Urinary bladder (tissue), 4 donors: ENCODE measurements at places on chromosomes 5 and 9. TPM values are rescaled to one million over a fixed set of nuclear protein-coding genes. Genes with fewer than 3 reads are reported as not detected.

- no peak for DNase-seq
These were observed 5.3 kb upstream of the UBLCP1 start for GRCh38 chr5:159257629-159258283.

ALDH1A1 gene
- polyA plus RNA-seq: 33.2 TPM

SPAG8 gene
- polyA plus RNA-seq: 1.9 TPM

DNA sequence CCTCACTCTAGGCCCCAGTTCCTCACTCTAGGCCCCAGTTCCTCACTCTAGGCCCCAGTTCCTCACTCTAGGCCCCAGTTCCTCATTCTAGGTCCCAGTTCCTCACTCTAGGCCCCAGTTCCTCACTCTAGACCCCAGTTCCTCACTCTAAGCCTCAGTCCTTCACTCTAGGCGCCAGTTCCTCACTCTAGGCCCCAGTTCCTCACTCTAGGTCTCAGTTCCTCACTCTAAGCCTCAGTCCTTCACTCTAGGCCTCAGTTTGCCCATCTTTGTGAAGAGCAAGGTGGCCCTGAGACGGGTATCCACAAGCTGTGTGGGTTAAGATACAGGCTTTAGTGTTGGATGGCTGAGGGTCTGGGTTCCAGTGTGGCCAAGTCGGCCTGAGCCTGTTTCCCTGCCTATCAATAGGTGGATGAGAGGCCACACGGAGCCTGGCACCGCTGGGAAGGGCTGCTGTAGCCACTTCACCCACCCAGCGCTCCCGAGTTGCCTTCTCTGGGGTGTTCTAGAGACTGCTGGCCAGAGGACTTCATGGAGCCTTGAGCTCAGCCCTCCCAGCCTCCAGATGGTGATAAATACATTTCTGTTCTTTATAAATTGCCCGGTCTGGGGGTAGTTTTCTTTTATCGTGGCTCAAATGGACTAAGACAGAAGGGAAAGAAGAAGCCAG lies 150.2 kb downstream of the RXRA start:
- DNase-seq: no peak

GRCh38 chr5:150604010-150604409 lies 36.5 kb upstream of the SYNPO start:
- no peak for DNase-seq

DNA sequence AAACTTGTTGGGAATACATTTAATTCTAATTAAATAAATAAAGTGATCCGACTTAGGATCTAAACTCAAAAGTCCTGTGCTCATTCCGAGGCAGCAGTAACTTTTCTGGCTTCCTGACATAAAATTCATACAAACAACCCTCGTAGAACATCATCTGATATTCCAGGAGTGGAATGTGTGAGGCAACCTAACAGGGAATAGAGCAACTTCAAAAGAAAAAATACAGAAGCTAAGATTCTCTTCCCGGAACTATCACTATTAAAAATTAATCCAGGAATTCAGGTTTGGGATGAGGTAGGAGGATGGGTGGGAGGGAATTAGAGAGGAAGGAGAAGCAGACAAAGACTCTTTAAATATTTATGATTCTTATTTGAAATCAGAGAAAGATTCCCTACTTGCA lies 32.9 kb upstream of the TRIO start:
- no peak for DNase-seq

DNA sequence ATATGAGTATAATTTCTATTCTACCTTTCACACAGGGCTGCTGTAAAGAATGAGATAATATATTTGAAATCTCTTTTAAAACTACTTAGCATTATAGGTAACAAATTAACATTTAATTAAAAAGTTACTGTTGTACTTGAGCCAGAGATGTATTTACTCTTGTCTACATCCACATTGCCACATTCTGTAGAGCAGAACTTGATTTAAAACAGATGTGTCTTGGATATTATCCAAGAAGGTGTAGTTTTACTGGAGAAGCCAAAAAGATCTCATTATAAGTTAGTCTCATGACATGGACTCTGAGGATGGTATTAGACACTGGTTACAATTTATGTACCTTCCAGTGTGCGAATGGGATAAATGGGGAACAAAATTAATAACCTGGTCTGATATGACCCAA lies 293.1 kb upstream of the CCNH start:
- DNase-seq: no peak

TAF1L gene
- polyA plus RNA-seq: 0.01 TPM

DNA sequence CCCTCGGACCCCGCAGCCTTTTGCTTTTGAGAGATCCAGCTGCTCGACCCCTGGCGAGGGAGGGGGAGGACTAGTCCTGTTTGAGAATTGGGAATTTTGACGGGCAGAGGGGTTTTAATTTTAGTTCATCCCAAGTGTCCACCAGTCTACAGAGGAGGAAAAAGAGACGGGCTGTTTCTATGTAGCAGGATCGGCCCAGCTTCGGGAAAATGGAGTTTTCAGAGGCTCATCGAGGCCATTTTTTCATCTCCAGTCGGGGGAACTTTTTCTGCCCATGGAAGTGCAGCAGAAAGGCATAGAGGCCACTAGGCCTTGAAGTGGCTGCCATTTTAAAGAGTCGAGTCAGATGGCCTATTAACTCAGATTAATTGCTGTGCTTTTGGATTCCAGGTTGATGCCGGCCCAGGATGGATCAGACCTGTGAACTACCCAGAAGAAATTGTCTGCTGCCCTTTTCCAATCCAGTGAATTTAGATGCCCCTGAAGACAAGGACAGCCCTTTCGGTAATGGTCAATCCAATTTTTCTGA lies 1.2 kb downstream of the NSD1 start:
- no peak for DNase-seq

GRCh38 chr9:32161720-32162119 lies 222.7 kb upstream of the ACO1 start:
- DNase-seq: no peak

GRCh38 chr5:127324756-127325155 lies 34.2 kb downstream of the MEGF10 start:
- no peak for DNase-seq

- no peak for DNase-seq
These were observed 13.3 kb downstream of the OR13J1 start for GRCh38 chr9:35856882-35857281.

DNA sequence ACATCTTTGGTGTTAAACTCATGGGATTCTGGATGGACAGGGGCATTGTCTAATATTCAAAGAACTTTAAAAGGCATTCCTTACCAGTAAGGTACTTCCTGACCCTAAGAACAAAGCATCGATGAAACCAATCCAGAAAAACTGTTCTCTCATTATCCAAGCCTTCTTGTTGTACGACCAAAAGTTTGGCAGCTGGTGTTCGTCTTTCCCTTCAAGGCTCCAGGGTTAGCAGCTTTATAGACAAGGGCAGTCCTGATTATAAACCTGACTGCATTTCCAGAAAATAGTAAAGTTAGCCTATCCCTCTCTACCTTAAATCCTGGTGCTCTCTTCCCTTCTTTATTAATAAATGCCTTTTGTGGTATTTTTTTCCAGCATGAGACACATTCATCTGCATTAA lies 149.4 kb upstream of the MRPS30 start:
- DNase-seq: no peak

TMEM252 gene
- polyA plus RNA-seq: 0.24 TPM

NELFB gene
- polyA plus RNA-seq: 64.2 TPM

- DNase-seq: no peak
These were observed 16.8 kb upstream of the DAB2IP start for GRCh38 chr9:121634329-121635261.

CHSY3 gene
- 3.2 TPM for polyA plus RNA-seq

- DNase-seq: no peak
These were observed 23.1 kb upstream of the SMAD5 start for GRCh38 chr5:136109453-136110135.

PCDHB15 gene
- polyA plus RNA-seq: 7.3 TPM

DNA sequence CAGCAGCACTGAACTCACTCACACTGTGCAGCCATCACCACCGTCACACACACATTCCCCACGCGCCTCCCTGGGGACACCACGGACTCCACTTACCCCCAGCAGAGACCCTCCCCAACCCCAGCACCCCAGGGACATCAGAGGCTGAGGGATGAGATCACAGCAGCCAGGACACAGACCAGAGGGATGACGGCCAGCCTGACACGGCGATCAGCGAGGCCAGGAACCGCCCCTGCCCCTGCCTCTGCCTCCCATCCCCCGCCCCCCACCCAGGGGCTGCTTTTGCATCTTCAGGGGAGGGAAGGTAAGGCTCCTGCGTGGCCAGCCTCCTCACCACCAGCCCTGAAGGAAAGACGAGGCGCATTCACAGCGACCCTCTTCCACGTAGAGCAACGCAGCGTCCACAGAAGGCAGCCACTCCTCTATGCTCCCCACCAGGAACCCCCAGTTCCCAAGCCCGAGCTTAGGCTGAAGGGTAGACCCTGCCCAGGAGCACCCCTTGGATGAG lies 104.5 kb downstream of the VAV2 start:
- DNase-seq: no peak
